Stimulated activated CD8-positive, alpha-beta memory T cell treated with anti-CD3 and anti-CD28 coated beads, Interleukin-15, amount 100 ng/mL, for 1 hour (primary cell): ENCODE measurements at places on chromosomes 6 and 20.

DNA sequence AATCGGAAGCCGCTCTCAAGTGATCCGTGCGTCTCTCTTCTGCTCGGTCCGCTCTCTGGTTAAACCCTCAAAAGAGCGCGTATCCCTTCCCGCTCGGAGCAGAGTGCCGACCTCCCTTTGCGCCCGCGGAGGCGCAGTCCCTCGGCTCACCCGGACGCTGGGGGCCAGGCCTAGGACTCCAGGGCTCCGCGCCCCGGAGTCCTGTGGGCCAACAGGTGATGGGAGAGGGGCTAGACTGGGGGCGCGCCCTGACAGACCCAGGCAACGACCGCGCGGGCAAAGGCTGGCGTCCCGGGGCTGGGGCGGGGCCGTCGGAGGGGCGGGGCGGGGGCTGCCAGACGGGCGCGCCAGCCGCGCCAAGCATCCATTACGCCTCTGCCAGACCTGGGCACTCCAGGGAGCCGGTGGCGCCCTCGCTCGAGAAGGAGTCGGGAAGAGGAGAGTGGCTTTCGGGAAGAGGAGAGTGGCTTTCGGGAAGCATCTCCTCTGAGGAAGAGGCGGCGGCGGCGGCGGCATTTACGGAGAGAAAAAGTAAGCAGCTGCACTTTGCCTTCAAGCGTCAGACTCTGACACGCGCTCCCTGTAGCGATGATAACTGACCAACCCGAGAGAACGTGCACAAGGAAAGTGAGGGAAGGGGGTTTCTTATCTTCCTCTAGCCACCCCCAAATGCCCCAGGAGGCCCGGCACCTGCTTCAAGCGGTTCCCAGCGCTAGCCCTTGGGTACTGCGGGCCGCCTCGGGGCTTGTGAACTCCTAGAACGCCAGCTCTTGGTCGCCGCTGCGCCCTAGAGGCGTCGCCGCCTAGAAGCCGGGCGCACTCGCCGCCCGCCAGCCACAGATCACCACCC is 2.6 kb downstream of the EPHA7 start:
- no peak for DNase-seq

DNA sequence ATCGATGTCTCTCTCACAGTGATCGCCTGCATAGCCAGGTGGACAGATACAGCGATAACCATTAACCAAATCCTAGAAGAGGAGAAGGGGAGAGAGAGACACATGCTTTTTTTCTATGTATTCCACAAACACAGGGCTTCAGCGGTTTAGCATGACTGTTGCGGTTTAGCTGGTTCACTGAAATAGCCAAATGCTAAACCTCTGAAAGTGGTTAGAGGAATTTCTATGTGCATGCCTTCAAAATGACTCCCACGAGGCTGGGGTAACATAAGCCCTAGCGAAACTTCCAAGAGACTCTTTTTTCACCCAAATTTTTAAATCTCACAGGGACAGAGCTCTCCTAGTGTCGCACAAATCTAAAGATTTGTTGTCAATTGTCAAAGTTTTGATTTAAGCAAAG is 25.1 kb downstream of the JAG1 start:
- DNase-seq = no peak

GRCh38 chr20:52405417-52405816 is 213.8 kb upstream of the ZFP64 start:
- no peak for DNase-seq

DNA sequence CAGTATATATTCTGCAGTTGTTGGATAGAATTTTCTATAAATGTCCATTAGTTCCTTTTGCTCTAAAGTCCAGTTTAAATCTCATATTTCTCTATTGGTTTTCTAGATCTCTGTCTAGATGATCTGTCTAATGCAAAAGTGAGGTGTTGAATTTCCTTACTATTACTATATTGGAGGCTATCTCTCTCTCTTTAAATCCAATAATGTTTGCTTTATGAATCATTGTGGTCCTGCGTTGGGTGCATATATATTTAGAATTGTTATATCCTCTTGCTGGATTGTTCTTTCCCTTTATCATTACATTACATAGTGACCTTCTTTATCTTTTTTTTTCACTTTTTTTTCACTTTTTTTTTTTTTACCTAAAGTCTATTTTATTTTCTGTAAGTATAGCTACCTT is 208.5 kb upstream of the ASCC3 start:
- DNase-seq = no peak

DNA sequence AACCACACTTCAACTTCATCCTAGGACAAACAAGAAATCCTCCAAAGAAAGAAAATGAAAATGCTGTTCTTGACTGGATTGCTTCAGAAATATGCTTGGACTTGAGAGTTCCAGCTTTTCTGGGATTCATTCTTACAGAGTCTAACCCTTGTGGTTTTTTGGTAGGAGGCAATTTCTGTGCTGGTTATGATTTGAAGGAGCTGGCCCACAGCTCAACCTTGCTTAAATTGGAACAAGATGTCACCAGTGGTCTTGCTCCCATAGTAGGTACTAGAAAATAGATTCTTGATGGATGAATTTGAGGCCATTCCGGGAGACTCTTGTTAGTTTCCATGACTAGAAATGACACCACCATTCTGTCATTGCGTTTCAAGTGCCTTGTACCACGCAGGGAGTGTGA is 54.3 kb upstream of the BMP6 start:
- no peak for DNase-seq

GRCh38 chr6:26576929-26577719 is 19.6 kb upstream of the ABT1 start:
- peak; percentile 25 for DNase-seq

DNA sequence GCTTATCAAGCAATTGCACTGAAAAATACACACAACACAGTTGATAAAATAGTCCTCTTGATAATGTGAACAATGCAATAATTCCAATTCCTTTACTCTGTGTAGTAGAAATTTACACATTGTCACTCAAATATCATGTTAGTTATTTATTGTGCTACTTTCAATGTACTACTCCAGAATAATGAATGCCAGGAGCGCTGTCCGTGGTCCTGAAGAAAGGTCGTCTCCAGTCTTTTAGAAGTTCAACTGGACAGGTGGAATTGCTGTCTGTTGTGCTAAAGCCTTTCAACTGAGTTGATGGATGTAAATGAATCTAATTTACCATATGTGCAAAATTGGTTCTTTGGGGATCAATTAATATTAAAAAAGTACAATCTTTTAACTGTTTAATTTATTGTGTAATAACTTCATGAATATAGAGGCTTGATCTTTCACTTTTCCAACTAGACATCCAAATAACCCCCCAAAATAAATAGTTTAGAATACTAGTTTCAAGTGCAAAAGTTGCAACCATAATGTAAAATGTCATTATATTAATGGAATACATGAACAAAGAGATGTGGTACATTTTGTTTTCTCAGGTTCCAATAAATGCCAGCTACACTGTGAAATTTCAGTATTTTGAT is 3.2 kb downstream of the GRIK2 start:
- DNase-seq = no peak

DNA sequence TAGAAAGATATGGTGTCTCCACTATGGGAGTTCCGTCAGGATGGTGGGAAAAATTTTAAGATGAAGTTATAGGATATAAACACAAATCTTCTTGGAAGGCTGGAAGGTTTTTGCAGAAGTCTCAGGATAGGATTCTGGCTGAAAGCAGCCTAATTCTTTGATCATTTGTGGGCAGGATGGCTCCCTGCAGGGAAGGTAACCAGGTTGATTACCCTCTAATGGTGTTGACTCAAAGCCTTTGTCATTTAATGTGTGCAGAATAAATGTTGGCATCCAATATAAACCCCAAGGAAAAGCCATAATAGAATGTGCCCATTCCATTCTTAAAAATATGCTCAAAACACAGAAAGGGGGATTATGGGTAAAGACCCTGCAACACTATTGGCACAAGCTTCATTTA is 204.3 kb downstream of the EPM2A start:
- DNase-seq = no peak

- DNase-seq = no peak
Observed at GRCh38 chr6:46491201-46491627, at the start of gene RCAN2. RCAN2 (minus strand) TSS chr6:46491449.

DNA sequence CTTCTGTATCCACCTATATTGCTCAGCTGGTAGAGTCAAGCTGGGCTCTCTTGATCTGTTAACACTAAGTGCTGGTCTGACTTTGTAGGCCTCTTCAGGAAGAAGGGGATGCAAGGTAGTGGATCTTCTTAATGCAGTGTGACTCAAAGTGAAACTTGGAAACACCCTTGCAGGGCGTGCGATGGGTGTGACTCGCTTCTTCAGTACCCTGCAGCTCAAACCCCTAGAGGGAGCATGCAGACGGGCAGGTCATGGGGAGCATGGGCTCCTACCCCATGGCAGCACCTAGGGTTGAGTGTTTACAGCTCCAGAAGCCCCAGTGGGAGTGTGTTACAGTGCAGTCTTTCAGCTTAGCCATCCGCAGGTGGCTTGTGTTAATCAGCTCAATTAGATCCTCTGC is 757 bp upstream of the SAMD3 start:
- DNase-seq = peak; percentile 20

GRCh38 chr6:2208468-2208867 is 36.9 kb downstream of the GMDS start:
- no peak for DNase-seq

DNA sequence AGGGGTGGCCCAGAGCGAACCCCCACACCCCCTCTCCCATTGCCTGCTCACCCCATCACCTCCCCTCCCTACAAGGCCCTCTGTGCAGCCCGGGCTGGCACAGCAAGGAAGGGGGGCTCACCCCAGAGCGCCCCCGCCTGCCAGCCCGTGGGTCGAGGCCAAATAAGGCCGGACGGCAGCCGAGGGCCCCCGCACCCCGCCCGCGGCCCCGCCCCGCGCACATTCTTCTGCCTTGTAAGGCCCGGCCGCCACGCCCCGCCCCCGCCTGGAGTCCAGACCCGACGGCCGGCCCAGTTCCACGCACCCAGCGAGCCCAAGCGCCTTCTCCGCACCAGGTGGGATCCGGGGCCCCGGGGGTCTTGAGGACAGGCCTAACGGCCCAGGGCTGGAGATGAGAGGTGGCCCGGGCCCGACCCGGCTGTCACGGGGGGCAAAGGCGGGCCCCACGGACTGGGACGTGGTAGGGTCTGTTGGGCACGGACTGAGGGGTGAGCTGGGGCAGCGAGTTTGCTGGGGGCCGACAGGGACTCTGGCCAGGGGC is at the start of gene MYL9:
TSS of gene MYL9 (plus strand) at position 293 of the 541 bp plus-strand sequence. CDS start 3,366 bp downstream, outside the sequence.
- DNase-seq = no peak

DNA sequence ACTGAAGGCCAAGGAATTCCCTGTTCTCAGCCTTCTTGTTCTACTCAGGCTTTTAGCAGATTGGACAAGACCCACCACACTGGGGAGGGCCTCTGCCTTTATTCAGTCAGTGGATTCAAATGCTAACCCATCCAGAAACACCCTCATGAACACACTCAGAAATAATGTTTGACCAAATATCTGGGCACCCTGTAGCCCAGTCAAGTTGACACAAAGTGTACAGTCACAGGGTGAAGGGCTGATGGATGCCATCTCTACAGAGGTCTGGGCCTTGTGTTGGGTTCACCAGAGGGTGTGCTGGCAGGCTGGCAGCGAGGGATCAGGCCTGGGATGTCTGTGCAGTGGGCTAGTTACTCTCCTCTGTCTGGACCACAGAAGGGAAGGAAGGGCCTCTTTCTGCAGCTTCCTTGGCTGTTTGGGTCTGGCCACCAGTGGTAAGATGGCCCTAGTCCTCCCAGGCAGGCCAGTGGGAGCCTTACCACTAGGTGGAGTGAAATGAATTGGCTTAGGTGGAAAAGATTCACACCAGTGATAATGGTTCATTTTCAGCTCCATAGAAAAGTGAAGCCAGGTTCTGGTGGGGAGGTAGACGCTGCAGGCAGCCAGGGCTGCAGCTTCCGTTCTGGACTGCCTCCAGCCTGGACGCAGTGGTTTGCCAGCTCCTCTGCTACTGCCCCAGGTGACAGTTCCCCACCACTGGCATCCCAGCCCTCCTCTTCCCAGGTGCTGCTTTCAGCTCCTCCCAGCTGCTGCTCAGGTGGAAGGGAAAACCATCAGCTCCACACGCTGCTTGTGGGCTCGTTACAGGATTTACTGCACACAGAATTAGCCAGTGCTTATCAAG is 9.2 kb downstream of the TUBB2A start:
- DNase-seq = no peak

- DNase-seq = no peak
Observed at GRCh38 chr6:117676577-117677218, 1.4 kb downstream of the NUS1 start.

DNA sequence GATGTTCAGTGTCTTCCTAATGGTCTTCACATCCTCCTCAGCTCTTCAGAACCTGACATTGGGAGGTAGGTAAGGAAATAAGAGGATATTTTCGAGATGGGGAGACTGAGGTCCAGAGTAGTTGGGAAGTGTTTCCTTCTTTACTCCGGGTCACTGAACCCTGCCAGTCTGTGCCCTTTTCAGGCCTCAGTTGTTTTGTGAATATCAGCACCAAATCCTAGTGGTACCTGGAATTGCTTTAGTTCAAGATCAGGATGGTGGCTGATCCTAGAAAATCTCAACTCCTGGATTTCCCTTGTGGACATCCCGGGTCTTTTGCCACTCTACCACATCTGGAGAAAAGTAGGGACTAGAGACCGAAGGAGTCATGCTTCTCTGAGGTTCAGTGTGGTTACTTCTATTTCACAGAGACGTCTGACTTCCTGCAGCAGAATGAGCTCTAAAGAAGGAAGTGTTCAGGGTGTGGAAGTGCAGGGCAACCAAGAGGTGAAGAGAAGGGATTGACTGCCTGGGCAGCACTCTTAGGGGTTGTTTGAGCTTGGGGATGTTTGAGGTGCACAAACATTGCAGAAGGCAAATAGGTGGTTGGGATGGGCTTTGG is 995 bp downstream of the STK4 start:
- no peak for DNase-seq

- no peak for DNase-seq
Observed at GRCh38 chr6:55175078-55176049, 1.0 kb downstream of the HCRTR2 start.

GRCh38 chr20:38569747-38570525 is 11.1 kb upstream of the ADIG start:
- DNase-seq = no peak

DNA sequence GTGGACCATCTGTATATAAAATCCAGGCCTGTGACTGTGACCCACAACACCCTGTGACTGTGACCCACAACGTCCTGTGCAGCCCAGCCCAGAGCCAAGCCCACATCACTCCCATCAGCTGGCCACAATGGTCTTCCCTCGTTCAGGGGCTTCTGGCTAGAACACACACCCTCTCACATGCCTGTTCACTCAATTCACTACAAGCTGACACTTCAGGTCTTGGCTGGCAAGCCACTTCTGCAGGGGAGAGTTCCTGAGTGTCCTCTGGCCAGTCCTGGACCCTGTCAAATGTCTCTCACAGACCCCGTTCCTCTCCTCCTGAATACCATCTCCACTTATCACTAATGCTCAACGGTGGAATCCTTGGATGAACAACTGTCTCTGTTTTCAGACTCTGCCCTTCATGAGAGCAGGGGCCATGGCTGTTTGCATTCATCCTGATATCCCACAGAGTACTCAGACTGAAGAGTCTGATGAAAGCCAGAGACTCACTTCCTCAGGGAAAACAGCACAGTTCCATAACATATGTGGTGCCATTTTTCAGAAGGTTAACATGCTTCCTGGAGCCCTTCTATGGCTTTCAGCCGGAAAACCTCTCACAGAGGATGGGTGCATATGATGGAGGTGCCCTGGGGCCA is 56.0 kb downstream of the MYH7B start:
- DNase-seq = no peak

- no peak for DNase-seq
Observed at GRCh38 chr20:48040491-48040890, 255.2 kb upstream of the SULF2 start.
